ENCODE measurements at places on chromosomes 2 and 18. TPM values are rescaled to one million over a fixed set of nuclear protein-coding genes. Genes with fewer than 3 reads are reported as not detected.

The STAT4 gene
- polyA plus RNA-seq = 0.52 TPM

The DUSP2 gene
- polyA plus RNA-seq = 2.9 TPM

The ACVR1C gene
- polyA plus RNA-seq = 0.09 TPM

- DNase-seq = no peak
These were observed 49.5 kb upstream of the MBP start for GRCh38 chr18:77181950-77182707.

DNA sequence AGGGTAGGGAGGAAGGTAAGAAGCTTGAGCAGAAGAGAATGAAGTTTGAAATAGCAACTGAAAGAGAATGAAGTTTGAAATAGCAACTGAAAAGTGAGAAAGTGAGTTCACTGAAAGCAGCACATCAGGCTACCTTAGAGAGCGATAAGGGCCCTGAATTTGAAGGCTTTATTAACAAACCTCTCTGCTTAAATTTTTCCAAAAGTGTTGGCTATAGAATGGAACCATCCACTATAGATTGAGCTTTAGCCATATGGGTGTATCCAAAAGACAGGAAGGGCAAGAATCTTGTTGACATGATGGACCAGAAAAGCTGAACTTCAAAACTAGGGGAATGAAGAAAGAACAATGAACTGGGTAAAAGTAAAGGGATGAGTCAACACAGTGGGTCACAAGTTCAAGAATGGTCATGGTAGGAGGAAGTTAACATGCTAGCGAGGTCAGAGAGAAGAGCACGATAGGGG lies 122.5 kb downstream of the ASXL3 start:
- DNase-seq = no peak

GRCh38 chr18:62493033-62493862 lies 29.6 kb upstream of the ZCCHC2 start:
- no peak for DNase-seq

- no peak for DNase-seq
These were observed 234.6 kb upstream of the CDH19 start for GRCh38 chr18:66838340-66838987.

DNA sequence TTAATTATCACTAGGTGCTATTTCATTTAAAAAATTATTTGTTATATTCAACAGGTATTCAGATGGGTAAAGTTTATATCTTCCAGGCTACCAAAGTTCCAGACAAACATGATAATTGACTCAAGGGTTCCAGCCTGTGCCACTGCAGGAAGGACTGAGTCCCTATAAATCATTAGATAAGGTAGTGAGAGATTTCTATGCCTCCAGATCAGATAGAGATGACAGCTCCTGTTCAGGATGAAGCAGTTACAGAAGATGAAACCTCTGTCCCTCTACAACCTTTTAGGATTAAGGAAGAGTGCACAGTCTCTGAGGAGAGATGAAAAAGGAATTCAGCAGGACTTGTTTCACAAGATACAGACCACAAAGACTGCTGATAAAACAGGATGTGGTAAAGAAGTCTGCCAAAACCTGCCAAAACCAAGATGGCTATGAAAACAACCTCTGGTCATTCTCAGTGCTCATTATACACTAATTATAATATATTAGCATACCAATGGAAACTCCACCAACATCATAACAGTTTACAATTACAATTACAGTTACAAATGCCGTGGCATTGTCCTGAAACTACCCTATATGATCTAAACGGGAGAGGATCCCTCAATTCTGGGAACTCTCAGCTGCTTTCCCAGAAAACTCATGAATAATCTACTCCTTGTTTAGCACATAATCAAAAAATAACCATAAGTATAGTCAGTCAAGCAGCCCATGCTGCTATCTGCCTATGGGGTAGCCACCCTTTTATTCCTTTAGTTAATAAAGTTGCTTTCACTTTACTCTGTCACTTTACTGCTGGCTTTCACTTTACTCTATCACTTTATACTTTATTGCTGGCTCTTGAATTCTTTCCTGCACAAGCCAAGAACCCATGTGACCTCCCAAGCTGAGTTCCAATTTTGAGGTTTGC lies 288.5 kb downstream of the PDE11A start:
- no peak for DNase-seq

GRCh38 chr18:31648966-31649429 lies 35.4 kb downstream of the B4GALT6 start:
- no peak for DNase-seq

DNA sequence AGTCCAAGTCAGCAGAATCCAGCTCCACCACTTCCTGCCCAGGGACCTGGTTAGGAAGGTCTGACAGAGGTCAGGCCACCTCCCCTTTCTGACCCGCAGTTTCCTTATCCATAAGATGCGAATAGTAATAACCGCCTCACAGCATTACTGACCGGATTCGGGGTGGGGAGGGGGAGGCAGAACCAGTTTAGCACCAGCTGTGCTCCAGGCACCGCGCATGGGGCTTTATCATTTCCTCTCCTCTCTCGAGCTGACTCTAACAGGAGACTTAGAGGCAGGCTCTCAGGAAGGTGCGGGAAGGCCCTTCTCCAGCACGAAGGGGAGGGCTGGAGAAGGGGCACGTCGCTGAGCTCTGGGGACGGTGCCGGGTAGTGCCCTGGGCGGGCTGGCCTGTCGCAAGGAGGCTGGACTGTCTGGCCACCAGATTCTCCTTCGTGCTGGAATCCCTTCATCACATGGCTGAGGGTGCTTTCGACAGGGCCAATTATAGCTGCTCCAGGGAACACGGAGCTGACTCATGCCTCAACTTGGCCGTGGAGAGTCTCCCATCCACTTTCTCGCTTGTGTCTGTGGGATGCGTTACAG lies 5.7 kb downstream of the EHD3 start:
- peak; percentile 62 for DNase-seq

GRCh38 chr2:121368836-121369235 lies 83.8 kb upstream of the TFCP2L1 start:
- DNase-seq = no peak

DNA sequence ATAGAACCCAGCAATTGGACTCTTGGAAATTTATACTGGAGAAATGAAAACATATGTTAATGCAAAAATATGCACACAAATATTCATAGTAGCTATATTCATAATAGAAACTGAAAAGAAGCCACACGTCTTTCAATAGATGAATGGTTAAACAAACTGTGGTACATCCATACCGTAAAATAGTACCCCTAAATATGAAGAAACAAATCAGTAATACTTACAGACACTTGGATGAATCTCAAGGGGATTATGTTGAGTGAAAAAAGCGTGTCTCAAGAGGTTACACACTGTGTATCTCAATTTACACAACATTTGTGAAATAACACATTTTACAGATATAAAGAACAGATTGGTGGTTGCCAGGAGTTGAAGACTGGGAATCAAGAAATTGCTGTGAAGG lies 61.1 kb upstream of the ARHGAP15 start:
- DNase-seq = no peak

DNA sequence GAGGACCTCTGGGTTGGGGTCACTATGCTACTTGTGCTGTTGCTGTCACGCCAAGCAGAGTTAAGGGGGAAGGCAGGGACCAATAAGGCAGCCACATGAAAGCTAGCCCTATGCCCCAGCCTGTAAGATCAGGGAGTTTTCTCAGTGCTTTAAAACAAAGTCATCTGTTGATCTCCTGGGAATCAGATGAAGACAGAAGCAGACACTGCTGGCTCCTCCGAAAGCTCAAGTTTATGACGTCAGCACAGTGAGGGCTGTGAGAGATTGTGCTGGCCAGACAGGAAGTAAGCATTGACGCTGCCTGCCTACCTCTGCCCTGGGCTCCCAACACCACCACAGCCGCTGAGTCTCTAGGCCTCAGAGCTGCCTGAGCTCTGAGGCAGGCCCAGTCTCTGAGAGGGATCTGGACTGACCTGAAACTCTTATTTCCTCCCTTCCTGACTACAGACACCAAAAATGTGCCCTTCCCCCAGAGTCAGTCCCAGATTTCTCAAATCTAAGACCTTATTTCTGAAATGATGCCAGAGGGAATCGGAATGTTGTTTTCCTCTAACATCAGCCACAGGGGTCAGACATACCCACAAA lies 118.1 kb upstream of the EPAS1 start:
- peak; percentile 82 for DNase-seq

DNA sequence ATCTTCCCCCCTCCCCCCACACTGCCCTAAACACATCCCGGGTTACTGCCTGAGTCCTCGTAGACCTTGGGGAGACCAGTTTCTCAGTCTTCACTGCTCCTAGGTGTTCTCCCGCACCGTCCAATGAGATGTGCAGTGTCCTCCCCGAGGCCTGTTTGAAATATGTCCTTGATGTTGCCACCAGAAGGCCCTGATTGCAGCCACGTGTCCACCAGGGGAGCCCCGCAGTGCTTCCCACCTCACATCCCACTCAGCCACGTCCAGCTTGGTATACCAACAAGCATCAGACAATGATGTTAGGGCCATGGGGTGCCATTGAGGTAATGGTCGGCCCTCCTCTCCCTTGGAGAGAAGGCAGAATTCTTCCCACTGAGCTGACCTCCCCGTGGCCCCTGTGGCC lies 38.7 kb downstream of the TCF7L1 start:
- no peak for DNase-seq

DNA sequence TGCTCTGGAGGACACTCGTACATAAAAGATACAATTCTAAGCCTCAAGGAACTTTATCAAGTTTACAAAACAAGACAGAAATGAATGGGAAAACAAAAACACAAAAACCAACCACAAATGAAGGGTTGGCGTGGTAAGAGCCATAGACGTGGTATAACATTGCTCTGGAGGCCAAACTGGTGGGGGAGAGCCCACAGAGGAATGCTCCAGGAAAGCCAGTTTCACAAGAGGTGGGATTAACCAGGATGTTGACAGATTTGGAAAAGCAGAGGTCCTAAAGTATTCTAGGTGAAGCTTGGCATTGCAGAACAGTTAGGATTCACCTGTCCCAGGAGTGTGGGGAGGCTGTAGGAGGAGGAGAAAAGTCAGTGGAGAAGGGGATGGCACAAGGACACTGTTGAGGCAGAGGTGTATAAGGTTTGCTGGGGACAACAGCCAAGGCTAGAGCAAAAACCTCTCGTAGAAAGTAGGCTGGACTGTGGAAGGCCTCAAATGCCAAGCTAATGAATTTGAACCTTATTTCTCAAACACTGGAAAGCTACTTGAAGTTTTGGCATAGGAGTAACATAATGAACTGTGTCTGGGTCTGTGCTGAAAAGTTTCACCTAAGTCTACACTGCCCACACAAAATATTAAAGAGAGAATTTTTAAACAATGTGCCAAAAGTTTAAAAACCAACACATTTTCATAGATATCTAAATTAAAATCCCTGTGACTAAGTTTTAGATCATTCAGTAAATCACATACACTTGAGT lies 135.1 kb downstream of the THADA start:
- no peak for DNase-seq

Data from heart right ventricle (tissue), 16 donors.